ENCODE measurements at places on chromosomes 2 and 18.

DNA sequence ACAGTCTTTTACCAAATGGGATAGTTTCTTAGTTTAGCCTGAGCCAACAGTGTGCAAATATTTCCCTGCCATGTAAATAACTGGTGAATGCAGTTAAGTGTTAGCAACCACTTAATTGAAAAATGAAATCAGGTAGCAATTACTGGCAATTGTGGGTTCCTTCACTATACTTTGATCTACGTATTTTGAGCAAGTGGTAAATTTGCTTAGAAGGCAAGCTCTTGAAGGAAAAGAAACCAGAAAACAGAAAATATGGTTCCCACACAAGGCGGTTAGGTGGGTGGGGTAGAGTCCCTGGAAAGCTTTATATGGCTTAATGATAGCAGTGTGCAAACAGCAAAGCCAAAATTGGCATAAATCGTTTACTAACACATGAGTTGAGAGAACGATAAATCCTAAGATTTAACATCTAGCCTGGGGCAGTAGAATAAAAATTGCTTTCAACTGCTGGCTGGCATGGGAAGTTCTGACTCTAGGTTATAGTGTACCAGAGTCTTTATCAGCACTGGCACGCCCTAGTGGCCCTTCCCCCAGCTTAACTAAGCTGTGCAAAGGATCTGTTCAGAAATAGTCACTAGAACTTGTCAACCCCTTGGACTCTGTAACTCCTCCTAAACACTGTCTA is 17.0 kb downstream of the SLC9A2 start:
- no peak for DNase-seq

GRCh38 chr2:237731663-237732062 is 66.9 kb upstream of the RBM44 start:
- DNase-seq = no peak

- DNase-seq = no peak
These were observed 1.1 kb downstream of the L3MBTL4 start for GRCh38 chr18:6413579-6414117.

- DNase-seq = peak; percentile 76
These were observed at the start of gene KIF3C for GRCh38 chr2:25982273-25982967. TSS of gene KIF3C (minus strand) at chr2:25982497. CDS start at chr2:25981917, 580 bp downstream.

- no peak for DNase-seq
These were observed 53.5 kb downstream of the MGAT5 start for GRCh38 chr2:134307334-134307733.

Measured in naive thymus-derived CD4-positive, alpha-beta T cell (primary cell).